HFF-Myc (cell line): ENCODE measurements at places on chromosomes 13 and 19.

DNA sequence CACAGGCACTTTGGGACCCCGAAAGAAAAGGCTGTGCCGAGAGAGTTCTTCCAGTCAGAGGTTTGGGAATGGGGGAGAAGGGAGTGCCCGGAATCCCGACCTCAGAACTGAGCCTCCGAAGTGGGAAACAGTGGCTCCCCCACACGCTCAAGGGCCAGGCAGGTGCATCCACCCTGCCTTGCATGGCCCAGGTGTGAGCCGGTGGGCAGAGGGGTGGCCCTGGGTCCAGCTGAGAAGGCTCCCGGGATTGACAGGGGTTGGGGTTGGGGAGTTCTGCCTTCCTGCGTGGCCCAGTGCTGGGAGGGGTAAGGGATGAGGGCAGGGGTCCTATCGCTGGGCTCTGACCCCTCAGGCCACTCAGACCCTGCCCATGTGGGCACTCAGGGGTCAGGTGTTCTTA is 163.5 kb upstream of the TUBA3C start:
- no peak for DNase-seq

DNA sequence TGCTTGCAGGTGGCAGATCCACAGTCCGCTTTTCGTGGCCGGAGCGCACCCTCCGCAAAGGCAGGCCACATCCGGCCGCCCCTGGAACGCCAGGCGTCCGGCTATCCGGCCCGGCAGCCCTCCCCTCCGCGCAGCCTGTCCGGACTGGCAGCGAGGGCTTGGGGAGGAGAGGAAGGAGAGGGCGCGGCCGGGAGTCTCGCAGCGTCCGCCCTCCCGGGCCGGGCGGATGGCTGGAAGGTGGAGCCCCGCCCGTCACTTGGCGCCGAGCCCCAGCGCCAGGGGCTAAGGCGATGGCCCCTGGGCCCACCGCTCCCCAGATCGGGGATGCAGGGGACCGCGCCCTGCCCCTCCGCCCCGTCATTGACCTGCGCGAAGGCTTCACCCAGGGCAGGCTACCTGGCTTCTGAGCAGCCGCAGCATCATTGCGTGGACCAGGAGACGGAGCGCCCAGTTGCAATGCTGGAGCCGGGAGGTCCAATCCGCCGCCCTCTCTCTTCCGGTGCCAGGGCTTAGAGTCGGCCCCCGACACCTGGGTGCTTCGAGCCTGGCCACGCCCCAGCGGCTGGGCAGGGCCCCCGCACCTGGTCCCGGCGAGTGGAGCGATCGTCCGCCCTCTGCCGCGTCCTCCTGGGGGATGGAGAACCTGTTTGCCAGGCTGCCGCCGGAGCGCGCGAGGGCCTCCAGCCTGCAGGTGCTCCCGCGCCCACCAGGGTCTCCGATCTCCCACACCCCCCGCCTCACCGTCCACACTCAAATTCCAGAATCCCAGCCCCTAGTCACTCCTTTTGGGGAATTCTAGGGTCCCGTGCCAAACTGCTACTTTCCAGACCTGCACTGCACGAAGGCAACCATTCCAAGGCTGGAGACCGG is at the start of gene FUT1:
Gene FUT1, minus strand, starts transcription at position 146 of the 870 bp plus-strand sequence. CDS start 1,360 bp downstream, outside the sequence.
- DNase-seq = no peak

DNA sequence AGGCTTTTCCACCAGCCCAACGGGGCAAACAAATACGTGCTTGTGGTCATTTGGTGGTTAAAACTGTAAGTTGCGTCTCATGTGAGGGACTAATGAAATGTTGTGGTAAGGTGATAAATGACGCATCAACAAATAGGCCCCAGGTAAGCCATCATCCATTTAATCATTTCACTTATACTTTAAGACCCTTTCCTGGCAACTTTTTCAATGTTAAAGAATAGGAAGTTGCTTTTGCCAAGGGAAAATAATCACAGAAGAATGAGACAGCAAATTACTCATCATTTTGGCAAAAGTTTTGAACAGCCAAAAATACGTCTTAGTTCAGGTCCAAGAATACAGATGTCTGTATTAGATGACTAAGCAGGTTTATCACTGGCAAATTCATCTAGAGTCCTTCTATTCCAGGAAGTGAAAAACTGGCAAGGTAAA is 660.4 kb downstream of the SLITRK1 start:
- peak; percentile 71 for DNase-seq

- DNase-seq = no peak
Observed at GRCh38 chr13:94481941-94482340, 2.5 kb upstream of the DCT start.

DNA sequence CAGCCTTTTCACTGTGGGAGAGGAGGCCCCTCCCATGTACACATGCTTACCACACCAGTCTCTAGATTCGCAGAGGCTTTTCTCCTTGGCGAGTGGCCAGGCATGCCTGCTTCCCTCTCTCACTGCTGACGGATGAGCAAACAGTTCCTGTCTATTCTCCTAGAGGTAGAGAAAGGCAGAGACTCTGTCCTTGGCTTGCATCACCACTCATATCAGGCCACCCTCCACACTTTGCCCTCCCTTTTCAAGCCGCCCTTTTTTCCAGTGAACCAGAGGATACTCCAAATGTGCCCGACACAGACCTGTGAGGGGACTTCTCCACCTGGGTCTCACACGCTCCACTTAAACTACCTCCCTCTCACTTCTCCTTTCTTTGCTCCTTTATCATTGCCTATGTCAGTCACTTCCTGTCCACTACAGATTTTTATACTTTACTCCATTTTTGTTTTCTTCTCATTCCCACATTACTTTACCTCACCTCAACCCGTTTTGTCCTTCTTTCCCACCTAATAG is 284.6 kb downstream of the DNAJC15 start:
- DNase-seq = peak; percentile 85

DNA sequence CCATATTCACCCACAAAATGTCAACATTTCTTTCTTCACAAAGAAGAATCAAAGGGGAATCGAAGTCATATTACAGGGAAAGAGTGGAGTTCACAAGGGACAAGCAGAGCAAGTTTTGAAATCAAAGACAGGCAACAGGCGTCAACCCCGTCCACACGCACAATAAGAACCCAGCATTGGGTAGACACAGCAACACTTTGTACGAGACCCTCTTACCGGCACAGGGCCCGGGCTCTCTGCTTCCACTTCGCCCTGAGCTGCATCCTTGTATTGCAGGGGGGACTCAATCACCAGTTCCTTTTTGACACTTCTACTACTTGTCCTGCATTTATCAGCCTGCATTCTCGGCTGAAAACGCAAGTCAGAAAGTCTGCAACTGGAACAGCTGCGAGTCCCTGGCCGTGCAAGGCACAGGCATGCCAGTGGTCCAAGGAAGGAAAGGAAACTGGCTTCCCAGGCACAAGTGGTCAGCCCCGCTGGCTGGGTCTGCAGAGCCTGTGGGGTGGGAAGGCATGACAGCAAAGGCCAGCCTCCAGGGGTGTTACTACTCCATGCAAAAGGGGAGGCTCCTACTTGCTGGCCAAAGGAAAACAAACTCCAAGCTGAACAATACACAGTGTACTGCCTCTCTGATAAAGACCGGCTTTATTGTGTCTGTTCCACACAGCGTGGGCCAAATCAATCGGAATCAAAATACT is at the start of gene DOCK9:
Gene DOCK9, minus strand, starts transcription at position 497 of the 698 bp plus-strand sequence. Its CDS starts 155 bp downstream, at position 342.
- DNase-seq = no peak

- no peak for DNase-seq
Observed at GRCh38 chr19:13902993-13903555, 2.8 kb downstream of the BRME1 start.

DNA sequence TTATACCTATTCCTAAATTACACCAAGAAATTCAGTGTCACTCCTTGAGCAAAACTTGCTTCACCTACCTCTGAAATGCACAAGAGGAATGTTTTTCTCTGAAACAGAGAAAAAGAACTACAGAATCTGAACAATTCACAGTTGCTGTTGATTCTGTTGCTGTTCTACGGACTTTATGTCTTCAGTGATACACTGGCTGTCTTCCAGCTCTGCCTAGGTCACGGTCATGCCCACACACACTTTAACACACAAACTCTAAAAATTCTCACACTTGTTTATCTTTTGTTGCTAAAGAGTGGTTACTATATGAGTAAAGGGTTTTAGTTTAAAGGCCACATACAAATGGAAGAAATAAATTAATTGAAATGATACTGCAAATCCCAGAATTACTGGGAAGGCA is 124.4 kb upstream of the SPRY2 start:
- no peak for DNase-seq

- DNase-seq = no peak
Observed at GRCh38 chr13:96982672-96983071, 11.6 kb downstream of the OXGR1 start.

DNA sequence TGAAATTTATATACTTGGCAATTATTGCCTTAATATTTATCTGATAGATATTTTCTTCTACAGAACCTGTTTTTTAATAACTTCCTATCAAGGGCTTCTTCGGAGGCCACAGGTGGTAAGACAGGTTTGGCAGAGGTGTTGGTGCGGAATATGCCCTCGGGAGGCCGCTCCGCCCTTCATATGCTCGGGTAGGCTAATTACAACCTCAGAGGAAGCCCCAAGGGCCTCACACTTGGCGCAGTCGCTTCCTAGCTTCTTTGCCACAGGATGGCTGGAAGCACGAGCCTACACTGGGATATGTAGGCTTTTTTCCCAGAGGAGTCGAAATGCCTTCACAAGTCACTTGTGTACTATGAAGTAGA is 68.8 kb downstream of the LMO7 start:
- DNase-seq = no peak

GRCh38 chr13:37129866-37130265 is 24.4 kb upstream of the CSNK1A1L start:
- DNase-seq = no peak

DNA sequence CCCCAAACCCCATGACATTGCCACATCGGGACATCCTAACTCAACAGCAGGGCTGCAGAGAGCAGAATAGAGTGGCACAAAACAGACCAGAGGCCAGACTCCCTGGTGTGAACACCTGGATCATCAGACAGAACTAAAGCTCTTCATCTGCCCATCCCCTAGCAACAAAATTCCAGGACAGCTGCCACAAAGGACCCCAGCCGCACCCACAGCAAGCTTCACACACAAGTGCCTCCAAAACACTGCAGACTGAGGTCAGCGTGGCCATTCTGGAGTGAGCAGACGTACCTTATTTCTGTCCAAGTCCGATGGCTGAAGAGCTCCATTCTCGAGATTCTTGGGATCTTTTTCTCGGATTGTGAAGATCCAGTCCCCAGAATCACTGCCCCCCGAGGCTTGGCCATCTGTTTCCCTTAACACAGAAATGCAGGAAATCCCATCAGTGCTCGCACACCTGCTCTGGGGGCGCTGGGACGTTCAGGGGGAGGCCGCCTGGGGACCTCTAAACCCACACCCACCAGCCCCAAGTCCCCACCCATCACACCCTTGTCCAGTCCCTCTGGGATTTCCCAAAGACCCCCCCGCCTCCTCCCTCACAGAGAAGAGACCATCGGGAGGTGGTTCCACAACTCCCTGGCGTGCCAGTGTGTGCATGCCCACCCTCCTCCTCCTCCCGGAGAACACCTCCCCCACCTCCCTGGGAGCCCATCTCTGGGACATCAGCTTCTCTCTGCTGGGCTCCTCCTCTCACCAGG is 115.2 kb downstream of the STK24 start:
- DNase-seq = no peak

GRCh38 chr13:30398601-30399072 is 23.7 kb upstream of the UBE2L5 start:
- no peak for DNase-seq

DNA sequence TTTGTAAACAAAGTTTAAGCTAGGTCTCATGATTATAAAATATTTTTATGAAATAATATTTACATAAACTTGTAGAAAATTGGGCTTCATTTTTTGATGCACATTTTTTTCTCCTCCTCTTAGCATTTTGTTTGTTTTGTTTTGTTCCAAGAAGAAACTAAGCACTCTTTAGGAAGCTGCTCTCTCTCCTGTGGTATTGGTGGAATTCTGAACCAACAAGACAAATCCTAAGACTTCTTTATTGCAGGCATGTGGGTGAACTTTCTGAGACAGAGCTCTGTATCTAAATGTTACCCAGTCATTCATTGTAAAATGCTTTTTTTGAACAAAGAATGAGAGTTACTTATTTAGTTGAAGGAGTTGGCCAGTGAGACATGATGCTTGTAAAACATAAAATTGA is 39.3 kb downstream of the LMO7 start:
- DNase-seq = no peak

DNA sequence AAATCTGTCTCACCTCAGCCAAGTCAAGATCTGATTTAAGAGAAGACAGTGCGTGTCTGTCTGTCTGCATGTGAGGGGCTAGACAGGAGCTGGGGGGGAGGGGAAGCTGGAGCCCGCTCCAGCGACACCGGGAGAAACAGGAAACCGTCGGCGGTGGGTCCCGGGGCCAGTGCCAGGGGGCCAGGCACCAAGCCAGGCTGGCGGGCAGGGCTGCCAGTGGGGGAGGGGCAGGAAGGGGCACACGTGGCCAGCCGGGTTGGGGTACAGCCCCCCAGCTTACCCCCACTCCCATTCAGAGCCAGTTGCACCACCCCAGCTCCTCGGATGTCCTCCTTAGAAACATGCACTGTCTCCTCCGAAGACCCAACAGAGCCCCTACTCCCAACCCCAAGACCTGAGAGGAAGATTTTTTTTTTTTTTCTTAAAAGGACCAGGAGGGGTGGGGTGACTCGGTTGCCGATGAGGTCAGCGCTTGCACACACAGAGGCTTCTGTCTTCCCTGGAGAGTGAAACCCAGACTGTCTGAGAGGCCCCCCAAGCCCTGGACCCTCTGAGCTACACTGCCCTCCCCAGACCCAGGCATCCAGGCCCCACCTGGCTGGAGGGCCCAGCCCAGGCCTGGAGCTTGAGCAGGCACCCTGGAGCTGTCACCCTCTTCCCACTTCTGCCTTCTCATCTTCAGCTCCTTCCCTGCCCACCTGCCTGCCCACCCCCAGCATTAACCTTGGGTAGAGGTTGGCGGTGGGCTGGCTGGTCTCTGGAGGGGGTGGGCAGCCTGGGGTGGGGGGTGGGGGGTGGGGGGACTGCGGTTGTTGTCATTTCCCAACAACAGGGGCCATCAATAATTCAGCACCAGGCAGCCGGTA is 4.0 kb downstream of the ERF start:
- DNase-seq = no peak

DNA sequence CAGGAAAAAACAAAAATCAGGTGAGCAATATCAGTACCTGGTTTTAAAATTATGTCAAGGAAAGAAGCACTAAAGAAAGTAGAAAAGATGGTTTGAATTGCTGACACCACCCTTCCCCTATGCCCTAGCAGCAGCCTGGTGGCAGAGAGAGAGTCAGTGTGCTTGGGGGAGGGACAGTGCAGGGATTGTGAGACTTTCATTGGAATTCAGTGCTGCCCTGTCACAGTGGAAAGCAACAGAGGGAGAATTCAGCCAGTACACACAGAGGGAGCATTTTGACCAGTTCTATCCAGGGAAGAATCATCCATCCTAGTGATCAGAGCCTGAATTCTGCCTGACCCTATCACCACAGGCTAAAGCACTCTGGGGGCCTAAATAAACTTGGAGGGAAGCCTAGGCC is 222.4 kb upstream of the PCDH17 start:
- DNase-seq = no peak

GRCh38 chr19:5292453-5292821 is 48.2 kb downstream of the PTPRS start:
- DNase-seq = no peak

- DNase-seq = peak; percentile 35
Observed at GRCh38 chr13:42384265-42384664, 112.3 kb downstream of the AKAP11 start.

GRCh38 chr13:45508776-45509175 is 44.0 kb downstream of the COG3 start:
- no peak for DNase-seq

- DNase-seq = peak; percentile 83
Observed at GRCh38 chr19:8361921-8362793, 1.8 kb upstream of the ANGPTL4 start.
